ENCODE measurements at places on chromosomes 4 and X.
A peak's percentile ranks its signal among the peaks of the same experiment; 100 is the strongest.

DNA sequence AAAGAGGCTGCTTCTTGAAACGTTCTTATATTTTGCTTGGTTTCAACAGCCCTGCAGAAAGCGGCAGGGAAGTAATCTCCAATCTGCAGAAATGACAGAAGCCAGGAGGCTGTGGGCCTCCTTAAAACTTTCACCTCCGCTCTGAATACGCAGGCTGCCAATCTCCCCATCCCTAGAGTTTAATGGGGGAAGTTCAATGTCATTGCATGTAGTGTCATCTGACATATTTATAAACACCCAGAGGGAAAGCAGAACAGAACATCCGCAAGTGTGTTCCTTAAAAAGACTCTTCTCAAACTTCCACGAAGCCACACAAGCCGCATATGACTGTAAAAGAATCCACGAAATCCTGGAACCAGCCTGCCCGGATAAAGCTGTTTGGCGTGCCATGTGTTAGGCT lies 148.8 kb upstream of the TBL1X start:
- DNase-seq, result no peak

- DNase-seq, result no peak
Observed at GRCh38 chrX:47360423-47361179, 9.8 kb upstream of the ZNF157 start.

DNA sequence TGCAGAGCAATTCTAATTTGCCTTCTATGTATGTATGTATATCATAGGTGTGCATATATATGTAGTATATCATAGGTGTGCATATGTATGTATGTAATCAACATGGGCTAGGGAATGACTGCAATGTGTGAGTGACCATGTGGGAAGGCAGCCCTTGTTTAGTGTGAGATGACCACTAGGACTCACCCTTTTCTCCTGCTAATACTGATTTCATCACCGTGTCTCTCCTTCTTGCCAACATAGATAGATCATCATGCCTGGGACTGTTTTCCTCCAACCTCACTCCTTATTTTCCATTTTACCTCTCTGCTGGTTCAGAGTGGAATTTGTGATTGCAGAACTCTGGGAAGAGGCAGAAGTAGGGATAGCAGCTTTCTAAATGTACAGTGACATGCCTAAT lies 63.6 kb upstream of the SFRP2 start:
- DNase-seq, result no peak

DNA sequence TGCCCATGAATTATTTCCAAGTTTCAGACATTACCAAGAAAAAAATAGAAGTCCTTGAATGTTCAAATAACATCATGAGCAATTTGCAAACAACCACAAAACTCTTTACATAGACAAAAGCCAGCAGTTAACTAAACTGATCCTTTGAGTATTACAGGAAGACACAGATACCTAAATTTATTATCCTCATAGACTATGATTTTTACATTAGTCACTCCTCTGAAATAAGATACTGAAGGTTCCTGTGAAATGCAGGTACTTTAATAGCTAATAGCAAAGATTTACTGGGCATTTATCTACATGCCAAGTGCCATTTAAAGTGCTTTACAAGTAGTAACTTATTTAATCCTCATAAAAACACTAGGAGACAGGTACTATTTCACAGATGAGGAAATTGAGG lies 37.7 kb downstream of the GPR82 start:
- no peak for DNase-seq

DNA sequence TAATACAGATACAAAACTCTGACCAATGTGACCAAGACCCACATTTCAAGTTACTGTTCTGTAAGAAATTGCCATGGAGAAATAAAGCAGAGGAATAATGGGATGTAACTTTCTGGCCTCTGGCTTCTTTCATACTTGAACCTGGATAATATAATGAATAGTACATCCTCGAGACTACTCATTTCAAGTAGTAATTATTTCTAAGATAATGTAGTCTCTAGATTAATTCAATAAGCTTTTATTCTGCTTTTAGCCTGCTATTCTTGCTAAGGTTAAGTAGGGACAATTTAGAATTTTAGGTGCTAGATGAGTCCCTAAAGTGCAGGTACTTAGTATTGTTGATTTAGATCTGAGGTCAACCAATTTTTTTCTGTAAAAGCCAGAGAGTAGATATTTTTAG lies 178.7 kb upstream of the IL15 start:
- no peak for DNase-seq

DNA sequence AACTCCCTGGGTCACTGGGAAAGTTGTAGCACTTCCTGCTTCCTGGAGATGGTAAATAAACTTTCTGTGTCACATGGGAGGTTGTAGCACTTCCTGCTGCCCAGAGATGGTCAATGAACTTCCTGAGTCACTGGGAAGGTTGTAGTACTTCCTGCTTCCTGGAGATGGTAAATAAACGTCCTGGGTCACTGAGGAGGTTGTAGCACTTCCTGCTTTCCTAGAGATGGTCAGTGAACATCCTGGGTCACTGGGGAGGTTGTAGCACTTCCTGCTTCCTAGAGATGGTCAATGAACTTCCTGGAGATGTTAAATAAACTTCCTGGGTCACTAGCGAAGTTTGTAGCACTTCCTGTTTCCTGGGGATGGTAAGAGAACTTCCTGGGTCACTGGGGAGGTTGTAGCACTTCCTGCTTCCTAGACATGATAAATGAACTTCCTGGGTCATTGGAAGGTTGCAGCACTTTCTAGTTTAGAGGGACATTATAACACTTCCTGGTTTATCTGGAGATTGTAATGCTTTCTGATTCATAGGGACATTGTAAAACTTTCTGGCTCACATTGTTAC lies 62.3 kb upstream of the CD99 start:
- DNase-seq, result no peak

DNA sequence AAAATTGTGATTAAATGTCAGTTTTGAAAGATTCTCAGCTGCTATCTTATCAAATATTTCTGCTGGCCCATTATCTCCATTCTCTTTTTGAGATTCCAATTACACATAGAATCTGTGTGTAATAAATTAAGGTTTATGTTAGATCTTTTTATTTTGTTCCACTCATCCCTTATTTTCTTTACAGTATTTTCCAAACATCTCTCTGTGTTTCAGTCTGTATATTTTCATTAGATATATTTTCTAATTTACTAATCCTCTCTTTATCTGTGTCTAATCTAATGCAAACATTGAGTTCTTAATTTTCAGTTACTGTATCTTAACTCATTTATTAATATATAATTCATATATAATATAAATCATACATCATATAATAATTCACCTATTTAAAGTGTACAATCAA lies 268.7 kb downstream of the DCHS2 start:
- no peak for DNase-seq

DNA sequence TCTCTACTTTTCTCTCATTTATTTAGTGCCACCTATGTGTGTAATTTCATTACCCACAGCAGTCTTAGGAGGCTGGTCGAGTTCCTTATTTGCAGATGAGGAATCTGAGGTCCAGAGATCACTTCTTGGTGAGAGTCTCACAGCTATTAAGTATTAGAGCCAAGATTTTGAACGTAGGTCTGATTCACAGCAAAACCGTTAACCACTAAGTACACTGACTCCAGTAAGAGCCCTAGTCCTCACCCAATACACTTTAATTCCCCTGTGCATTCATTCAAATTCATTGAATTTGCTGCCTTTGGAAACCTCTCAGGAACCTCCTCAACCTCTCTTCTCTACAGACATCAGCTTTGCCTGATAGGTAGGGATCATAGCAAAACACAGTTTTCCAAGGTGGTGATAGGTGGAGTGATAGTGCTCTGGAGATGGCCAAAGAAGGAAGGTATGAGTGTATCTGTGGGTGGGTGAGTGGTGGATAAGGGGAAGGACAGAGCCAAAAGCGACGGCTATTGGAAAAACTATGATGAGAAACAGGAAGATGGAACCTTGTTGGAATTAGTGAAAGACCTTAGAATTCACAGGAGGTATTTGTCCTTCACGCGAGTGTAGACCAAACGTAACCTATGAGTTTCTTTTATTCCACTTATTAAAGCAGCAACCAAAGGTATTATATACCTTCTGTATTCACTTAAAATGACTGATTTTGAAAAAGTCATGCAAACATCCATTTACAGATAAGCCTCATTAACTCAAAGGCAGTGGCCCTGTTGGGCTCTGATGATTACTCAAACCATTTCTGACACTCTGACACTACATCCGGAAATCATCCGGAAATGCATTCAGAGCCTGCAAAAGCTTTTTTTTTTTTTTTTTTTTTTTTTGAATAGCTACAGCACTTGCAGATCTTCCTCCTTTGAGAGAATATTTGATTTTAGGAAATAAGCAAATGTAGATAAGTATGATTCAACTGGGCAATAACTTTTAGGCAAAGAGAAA lies 6.3 kb downstream of the FMR1 start:
- DNase-seq, result no peak

DNA sequence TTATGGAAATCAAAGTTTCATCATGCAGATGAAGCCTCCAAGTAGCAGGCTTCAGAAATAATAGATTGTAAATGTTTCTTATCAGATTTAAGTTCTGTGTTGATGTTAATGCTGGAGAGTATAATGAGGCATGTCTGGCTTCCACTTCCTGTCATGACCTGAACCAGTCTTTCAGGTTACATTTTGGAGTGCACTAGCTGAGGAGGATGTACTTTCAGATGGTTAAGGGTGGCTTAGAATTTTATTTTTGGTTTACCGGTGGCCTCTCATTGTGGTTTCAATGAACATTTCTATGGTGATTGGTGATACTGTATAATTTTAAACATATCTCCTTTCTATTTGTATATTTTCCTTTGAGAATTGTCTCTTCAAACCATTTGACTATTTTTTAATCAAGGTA lies 890.4 kb downstream of the SH3BGRL start:
- DNase-seq, result no peak

DNA sequence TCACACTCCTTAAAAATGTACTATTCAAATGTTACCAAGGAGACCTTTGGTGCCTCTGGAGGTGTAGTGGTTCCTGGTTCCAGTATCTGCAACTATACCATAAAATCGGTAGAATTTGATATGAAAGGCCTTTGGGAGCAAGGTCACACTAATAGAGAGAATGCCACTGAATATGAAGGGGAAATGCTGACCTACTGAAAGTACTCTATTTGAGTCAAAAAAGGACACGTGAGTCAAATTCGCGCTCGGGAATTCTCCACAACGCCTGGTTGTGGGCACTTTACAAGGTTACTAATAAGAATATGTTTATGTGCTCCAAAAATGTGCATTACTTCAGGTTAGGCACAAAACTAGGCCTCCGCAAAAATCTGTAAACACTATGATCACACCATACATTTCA lies 39.5 kb upstream of the RELL1 start:
- DNase-seq, result no peak

- DNase-seq, result no peak
Observed at GRCh38 chrX:12042615-12043014, 95.7 kb upstream of the FRMPD4 start.

- DNase-seq, result no peak
Observed at GRCh38 chrX:118179161-118179560, 62.6 kb upstream of the KLHL13 start.

- peak; percentile 22 for DNase-seq
Observed at GRCh38 chrX:113770806-113771205, 813.1 kb upstream of the HTR2C start.

- no peak for DNase-seq
Observed at GRCh38 chrX:3585719-3586118, 127.7 kb downstream of the PRKX start.

DNA sequence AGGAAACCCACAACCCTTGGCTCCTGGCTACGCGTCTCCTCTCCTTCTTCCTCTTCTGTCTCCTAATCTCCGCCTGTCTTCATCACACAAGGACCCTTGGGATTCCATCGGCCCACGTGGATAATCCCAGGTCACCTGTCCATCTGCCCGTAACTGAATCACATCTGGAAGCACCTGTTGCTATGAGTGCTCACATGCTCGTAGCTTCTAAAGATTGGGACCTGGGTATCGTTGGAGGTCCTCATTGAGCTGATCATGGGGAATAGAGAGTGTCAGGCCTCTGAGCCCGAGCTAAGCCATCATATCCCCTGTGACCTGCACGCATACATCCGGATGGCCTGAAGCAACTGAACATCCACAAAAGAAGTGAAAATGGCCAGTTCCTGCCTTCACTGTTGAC lies 175.4 kb downstream of the SHOX start:
- DNase-seq, result no peak

DNA sequence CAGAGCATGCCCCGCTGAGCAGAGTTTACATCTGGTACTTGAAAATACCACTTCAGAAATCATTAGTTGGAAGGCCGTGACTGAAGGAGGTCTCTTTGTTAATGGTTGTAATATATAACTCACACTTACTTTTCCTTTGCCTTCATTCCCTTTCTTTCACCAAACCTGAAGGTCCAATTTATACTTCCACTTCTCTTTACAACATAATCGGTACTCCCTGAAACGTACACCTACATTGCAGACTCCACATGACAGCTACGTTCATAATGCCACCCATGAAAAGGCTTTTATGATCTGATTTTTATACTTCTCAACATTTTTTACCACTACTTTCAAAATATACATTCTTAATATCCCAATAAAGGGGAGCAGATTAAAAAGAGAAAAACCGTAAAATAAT lies 298.7 kb downstream of the C4orf33 start:
- DNase-seq, result no peak

GRCh38 chr4:22539251-22539650 lies 23.4 kb upstream of the ADGRA3 start:
- DNase-seq, result no peak

DNA sequence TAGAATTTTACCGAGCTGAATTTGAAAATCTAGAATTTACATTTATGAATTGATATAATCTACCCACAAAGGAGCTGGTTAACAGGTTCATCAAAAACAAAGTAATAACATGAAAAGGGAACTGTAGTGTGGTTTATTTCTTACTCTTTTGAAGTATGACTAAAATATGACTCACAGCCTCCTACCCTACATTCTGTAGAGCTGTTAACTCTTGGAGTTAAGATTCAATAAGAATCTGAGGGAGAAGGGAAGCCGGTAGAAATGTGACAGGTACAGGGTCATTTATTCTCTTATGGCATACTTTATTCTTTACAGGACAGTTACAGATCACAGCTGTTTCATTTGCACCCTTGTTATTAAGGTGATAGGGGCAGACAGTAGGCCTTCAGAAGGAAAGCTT lies 132.2 kb upstream of the FAM47B start:
- DNase-seq, result no peak

DNA sequence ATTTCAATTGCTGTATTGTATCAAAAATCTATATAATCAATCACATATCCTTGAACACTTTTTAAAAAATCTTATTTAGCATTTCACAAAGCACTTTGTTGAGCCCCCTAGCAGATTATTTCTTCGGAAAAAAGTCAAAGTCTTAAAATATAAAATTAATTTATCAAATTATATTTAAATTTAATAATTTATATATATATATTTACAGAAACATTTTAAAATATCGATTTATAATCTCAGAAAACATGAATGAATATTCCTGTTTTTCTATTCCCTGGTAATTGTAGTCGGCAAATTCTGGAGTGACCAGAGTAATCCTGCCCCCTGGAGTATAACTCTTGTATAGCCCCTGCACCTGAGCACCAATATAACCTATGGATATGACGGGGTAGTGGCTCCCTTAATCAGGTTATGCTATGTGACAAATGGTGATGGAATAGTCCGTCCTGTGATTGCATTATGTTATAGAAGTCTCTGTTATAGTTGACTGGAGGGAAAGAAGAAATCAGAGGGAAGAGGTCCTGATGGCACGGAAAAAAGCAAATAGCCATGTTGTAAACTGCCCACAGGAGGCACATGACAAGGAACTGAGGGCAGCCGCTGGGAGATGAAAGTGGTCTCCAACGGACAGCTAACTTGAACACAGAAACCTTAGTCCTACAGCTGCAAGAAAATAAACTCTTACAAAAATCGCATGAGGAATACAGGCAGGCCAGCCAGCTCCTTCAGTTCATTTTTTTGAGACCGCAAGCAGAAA lies 1092.3 kb downstream of the ARAP2 start:
- no peak for DNase-seq

GRCh38 chrX:7132335-7133049 lies 15.0 kb upstream of the STS start:
- DNase-seq, result no peak
